Activated CD8-positive, alpha-beta memory T cell treated with anti-CD3 and anti-CD28 coated beads, Interleukin-2, amount 50 U/mL, for 4 hours (primary cell): ENCODE measurements at places on chromosomes 2 and 18.

- DNase-seq: no peak
Measured at GRCh38 chr2:5195636-5196035, 496.5 kb upstream of the SOX11 start.

- DNase-seq: no peak
Measured at GRCh38 chr2:179936141-179936540, 71.0 kb downstream of the CWC22 start.

DNA sequence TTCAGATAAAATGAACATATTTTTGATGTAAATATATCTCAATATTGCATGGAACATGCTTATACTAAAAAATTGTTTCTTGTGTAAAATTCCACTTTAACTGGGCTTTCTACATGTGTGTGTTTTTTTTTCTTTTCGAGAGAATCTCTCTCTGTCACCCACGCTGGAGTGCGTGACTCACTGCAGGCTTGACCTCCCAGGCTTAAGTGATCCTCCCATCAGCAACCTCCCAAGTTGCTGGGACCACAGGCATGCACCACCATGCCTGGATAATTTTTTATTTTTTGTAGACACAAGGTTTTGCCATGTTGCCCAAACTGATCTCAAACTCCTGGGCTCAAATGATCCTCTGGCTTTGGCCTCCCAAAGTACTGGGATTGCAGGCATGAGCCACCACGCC lies 254.6 kb downstream of the LOXHD1 start:
- no peak for DNase-seq

DNA sequence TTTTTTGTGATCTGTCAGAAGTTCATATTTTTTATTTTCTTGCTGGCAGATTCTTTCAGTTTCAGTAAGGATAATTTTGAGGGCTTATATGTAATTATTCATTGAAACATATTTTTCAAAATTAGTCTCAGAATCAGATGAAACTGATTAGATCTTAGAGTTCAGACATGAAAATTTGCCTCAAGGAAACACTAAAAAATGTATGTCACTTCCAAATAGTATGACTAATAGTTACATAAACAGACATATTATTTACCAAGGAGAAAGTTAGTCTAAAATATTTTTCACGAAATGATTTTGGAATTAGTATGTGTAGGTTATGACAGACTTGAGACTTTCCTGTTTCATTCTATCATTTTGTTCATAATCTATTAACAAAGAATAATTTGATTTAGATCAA lies 628.6 kb downstream of the CCDC85A start:
- no peak for DNase-seq

DNA sequence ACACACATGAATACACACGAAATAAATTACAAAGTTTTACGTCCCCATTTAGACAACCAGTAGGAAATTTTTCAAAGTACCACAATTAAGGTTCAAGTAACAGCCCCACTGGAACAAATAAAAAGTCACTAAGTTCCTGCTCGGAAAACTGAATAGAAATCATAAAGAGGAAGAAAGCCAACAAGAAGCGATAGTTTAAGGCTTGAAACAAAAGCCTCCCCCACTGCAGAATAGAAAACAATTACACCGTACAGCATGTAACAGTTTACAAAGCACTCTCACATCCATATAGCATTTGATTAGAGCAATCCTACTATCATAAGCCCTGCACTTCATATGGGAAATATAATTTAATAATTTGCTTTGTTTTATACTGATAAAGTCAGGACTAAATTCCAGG lies 15.5 kb downstream of the KLF7 start:
- DNase-seq: no peak

DNA sequence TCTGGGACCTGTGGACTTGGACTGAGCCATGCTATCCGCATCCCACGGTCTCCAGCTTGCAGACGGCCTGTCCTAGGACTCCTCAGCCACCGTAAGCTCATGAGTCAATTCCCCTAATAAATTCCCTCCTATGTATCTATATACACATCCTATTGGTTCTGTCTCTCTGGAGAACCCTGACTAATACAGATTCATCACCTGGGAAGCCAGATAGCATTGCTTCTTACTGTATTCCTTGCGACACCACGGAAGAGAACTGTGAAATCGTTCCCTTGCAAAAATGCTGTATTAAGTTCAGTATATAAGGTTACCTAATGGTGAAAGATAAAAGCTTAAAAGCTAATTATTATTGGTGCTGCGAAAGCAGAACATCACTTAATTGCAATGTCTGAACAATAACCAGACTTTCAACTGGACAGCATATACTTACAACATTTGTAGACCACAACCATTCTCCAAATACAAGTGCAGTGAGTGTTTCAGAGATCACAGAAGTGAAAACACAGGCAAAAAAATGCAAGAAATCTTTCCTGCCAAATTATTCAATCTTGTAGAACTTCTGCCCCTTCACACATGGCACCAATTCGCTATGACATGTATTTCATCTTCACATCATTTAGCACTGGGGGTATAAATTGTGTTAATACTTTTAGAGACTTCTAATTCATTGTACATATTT lies 352.9 kb downstream of the TXNL1 start:
- no peak for DNase-seq

DNA sequence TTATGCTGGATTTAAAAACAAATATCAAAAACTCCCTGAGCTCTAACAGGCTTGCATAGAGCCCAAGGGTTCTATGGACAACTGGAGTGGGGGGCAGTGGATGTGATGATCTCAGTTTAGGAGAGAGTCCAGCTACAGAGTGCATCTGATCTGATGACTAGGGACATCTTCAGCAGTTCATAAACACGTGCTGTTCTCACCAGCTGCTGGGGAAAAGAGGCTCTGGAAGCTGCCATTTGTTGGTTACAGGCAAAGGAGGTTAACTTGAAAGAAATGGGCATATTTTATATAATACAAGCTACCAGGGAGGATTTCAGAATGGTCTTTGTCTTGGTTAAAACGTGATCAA lies 36.0 kb upstream of the ZNF396 start:
- DNase-seq: no peak

DNA sequence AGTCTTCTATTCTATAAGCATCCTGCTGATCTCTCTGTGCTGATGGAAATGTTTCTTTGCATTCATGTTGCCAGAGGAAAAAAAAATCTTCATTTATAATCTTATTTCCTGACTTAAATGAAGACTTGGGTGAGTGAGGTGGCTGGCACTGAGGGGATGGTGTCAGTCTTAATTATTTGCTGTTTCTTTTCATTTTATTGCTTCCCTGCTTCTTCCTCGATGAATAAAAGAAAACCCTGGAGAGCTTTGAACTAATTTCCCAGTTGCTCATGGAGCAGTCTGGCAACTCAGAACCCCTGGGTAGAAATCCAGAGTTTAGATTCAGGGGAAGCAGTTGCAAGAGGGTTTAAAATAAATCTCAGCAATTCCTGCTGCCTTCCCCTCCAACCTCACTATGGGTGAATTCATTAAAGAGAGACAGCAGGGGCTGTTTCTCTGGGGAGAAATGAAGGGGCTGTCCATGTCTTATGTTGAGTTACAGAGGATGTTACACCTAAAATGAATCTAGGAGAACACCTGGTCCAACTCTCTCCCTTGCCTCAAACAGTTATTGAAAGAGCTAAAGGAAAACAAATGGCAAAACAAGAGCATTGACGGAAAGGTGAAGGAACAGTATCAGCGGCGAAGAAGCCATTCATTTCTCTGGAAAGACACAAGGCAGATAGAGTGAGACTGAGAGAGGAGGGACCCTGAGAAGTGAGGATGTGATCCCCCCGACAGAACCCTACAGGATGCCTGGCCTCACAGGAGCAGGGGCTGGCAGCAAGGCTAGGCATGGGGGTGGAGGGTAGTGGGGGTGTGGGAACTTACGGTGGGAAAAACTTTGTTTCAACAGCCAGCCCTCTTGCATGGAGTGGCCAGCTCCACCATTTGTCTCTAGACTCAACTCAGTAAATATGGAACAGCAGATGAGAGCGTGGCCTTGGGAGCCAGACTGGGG lies 41.0 kb downstream of the SP110 start:
- DNase-seq: no peak

- DNase-seq: peak; percentile 59
Measured at GRCh38 chr2:95025406-95026319, at the start of gene MAL. TSS of gene MAL (plus strand) at chr2:95025708. CDS start at chr2:95025793, 85 bp downstream.
